ENCODE measurements at places on chromosomes 7 and 10.

- DNase-seq = no peak
These were observed 60.6 kb downstream of the GLRX3 start for GRCh38 chr10:130196511-130197487.

DNA sequence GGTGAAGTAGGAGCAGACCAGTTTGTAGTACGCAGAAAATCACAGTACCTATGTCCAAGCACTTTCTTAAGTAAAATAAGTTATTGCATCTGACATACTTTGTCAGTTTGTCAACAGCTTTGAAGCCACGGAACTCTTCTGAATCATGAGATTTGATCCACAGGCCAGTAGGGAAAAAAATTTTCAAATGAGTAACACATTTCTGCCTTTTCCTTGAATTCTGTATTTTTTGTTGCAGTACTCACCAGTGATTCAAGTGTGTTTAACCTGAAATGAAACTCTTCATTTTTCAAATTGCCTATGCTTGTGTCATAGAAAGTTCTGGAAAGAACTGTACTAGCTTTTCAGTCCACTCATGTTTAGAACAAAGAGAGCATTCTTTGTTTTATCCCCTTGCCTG lies 337.7 kb downstream of the GATA3 start:
- DNase-seq = no peak

DNA sequence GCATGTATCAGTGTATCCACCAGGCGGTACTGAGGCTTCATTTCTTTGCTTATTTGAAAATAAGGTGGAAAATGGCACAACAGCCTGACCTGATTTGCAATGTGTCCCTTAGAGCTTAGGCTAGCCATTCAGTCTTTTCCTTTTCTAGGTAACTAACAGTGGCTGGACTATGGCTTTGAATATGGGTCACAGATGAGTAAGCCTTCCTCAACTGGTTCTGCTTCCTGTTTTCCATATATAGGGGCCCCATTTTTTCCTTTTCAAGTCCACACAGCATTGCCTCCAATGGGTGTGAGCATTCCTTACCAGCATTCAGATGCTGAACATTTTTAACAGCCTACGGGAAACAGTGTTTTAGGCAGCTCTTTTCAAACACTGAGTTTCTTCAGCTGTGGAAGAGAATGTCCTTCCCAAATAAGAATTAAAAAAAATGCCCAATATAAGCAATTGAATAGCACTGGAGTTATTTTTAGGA lies 3.9 kb upstream of the ITGB1 start:
- DNase-seq = no peak

- no peak for DNase-seq
These were observed 100.7 kb upstream of the DKK1 start for GRCh38 chr10:52213321-52213752.

- DNase-seq = no peak
These were observed 1.9 kb upstream of the SUV39H2 start for GRCh38 chr10:14876764-14877163.

- DNase-seq = no peak
These were observed 62.4 kb downstream of the INHBA start for GRCh38 chr7:41640487-41640886.

DNA sequence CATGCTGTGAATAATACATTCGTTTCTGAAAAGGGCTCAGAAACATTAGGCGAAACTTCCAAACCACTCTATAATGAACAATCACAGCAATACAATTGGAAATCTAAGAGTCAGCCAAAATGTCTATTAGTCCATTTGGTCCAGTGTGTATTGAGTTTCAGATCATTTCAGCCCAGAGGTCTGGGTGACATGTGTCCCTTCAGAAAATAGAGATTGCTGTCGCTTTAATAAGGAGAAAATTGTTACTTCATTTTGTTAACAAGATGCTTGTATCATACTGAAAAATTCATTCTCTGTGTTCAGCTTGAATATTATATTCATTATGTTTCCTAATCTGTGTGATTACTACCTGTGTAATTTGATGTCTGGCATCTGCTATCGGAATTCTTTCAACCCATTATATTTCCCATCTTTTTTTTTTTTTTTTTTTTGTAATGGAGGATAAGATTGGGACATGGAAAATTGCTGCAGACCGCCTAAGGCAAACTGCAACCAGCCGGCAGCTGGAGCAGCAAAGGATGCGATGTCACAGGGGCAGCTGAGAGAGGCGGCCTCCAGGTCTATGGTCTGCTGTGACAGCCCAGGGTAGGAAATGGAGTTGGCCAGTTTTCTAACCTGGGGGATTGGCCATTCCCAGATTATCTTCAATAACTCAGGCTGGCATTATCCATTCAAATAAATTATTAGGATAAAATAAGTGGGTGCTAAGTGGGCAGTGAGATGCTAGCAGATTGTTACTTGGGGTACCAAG lies 170.9 kb upstream of the NPVF start:
- DNase-seq = no peak

DNA sequence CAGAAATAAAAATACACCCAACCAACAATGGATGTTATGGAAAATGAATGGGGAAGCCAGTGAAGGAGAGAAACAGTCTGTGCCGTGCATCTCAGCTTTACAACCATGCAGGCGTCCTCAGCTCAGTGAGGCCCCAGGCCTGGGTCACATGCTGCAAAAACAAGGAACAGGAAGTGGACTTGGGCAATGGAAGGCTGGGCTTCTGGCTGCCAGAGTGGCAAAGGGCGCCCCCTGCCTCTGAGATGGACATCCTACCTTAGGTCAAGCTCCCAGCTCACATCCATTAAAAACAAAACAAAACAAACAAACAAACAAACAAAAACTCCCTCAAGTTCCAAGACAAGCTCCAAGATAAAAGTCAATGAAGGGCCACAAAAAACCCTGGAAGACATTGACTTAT lies 54.7 kb upstream of the AFAP1L2 start:
- DNase-seq = no peak

- no peak for DNase-seq
These were observed 276.0 kb downstream of the SKIDA1 start for GRCh38 chr10:21249435-21249834.
